A673 (cell line): ENCODE measurements at places on chromosomes 5 and 9. TPM values are rescaled to one million over a fixed set of nuclear protein-coding genes. Genes with fewer than 3 reads are reported as not detected.

- no peak overlapping the region for H3K27ac ChIP-seq
- H3K4me1 ChIP-seq, result no peaks in the 10 kb centered on the region
- no peak for DNase-seq
- no peaks in the 10 kb centered on the region for H3K36me3 ChIP-seq
- peaks cover 64% of the 10 kb centered on the region for H3K27me3 ChIP-seq
These were observed 218.4 kb upstream of the MVB12B start for GRCh38 chr9:126108240-126108639.

GRCh38 chr9:91546574-91546973, 122.9 kb upstream of the NFIL3 start:
- no peaks in the 10 kb centered on the region for H3K36me3 ChIP-seq
- no peaks in the 10 kb centered on the region for H3K27me3 ChIP-seq
- H3K27ac ChIP-seq, result no peak overlapping the region
- DNase-seq, result no peak
- H3K4me1 ChIP-seq, result no peaks in the 10 kb centered on the region
- no peak overlapping the region for H3K4me3 ChIP-seq

Gene RANBP3L
- not detected in 2 replicates for total RNA-seq

Gene LHX6
- not detected in 2 replicates for total RNA-seq

- no peaks in the 10 kb centered on the region for H3K27me3 ChIP-seq
- DNase-seq, result peak; percentile 56
- no peaks in the 10 kb centered on the region for H3K36me3 ChIP-seq
These were observed 18.7 kb downstream of the HSD17B4 start for GRCh38 chr5:119470851-119471451.

DNA sequence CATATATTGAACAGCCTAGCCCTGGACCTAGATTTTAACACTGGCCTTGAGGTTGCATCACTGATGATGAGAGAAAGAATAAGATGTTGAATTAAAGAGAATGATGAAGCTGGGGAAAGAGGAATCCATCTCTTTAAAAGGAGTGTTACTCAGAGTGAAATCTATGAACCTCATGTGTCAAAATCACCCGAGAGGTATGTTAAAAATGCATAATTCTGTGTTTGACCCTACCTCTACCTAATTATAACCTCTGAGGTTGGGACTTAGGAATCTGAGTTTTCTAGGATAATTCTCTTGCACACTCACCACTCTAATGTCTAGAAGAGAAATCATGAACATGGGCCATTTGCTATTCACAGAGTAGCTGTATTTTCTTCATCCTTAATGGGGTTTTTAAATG, 479.4 kb downstream of the ENC1 start:
- no peaks in the 10 kb centered on the region for H3K36me3 ChIP-seq
- no peak for DNase-seq
- peaks cover 42% of the 10 kb centered on the region for H3K27me3 ChIP-seq
- H3K27ac ChIP-seq, result no peak overlapping the region
- no peaks in the 10 kb centered on the region for H3K4me1 ChIP-seq

DNA sequence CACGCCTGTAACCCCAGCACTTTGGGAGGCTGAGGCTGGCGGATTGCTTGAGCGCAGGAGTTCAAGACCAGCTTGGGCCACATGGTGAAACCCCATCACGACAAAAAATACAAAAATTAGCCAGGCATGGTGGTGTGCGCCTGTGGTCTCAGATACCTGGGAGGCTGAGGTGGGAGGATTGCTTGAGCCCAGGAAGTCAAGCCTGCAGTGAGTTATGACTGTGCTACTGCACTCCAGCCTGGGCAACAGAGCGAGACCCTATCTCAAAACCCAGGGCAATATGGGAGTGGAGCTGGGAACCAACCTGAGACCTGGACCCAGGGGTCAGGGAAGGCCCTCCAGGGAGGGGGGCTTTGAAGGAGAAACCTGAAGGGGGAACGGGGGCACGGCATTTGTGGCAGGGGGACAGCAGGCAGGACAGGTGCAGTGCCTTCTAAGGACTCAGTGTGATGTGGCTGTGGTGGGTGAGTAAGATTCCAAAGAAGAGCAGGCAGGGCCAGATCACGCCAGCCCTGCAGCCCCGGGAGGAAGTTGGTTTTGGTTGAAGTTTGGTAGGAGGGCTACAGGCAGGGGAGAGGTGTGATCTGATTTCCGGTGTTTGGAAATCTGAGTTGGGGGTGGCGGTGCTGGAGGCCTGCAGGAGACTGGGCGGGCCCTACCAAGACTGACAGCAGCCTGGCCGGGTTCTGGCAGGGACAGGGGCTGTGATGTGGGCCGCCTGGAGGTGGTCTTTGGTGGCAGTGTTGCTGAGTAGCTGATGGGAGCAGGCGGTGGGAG, 46.2 kb downstream of the NTNG2 start:
- no peaks in the 10 kb centered on the region for H3K36me3 ChIP-seq
- H3K4me1 ChIP-seq, result no peaks in the 10 kb centered on the region
- no peaks in the 10 kb centered on the region for H3K27me3 ChIP-seq
- DNase-seq, result no peak
- H3K27ac ChIP-seq, result no peak overlapping the region
- H3K4me3 ChIP-seq, result no peak overlapping the region

DNA sequence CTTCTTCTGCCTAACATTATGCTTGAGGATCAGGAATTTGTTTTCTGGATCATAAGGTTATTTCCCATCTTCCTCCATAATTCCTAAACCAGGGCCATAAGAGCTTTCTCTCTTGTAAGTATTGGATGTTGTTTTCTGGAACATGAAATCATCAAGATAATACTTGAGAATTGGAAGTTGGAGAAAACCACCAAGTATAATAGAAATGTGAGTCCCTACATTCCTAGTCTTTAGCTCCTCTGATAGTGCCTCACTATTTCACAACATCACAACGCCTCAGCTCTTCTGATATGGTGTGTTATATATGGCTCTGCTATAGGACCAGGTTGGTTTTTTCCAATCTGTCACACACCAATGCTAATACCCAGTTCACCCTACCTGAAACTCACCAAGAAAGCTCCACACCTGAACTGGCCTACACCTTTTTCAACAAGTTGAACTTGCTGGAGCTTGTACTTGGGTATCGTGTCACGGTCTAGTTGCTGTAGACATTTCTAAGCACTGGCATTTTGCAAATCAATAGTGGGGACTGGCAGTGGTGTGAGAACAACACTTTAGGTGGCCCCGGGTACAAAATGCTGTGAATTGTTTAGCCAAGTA, 141.1 kb downstream of the ACTBL2 start:
- no peaks in the 10 kb centered on the region for H3K4me1 ChIP-seq
- H3K36me3 ChIP-seq, result no peaks in the 10 kb centered on the region
- no peak for DNase-seq
- H3K4me3 ChIP-seq, result no peak overlapping the region
- H3K27me3 ChIP-seq, result no peaks in the 10 kb centered on the region

DNA sequence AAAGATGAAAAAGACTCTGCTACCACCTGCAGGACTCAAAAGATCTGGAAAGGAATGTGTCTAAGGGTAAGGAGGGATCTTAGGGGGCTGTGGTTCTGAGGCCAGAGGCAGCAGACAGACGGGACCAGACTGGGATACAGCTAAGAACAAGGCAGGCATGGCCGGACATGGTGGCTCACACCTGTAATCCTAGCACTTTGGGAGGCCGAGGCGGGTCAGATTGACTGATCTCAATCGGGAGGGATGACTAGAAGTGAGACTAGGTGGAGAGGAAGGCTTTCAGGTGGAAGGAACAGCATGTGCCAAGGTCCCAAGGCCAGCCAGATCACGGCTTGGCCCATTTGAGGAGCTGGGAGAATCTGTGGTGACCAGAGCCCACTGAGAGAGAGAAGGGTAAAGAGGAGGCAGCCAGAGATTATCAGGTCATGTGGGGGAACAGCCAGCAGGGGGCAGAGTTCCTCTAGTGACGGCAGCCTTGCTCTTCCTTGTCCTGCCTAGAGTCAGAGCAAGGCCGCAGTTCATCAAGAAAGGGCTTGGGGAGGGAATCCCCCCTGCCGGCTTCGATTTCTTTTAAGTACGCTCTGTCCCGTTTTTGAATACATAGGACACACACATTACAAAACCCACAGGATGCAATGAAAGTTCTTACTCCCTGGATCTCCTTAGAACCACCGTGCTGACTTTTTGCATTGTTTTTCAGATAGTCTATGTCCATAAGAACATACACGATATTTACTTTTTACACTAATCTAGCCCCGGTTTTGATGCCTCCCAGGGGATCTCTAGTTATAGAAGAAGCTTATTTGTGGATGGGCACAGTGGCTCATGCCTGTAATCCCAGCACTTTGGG, 2.6 kb upstream of the OLFML2A start:
- H3K4me1 ChIP-seq, result peaks cover 11% of the 10 kb centered on the region
- peak; percentile 84 for DNase-seq
- no peak overlapping the region for H3K27ac ChIP-seq
- H3K4me3 ChIP-seq, result no peak overlapping the region
- no peaks in the 10 kb centered on the region for H3K27me3 ChIP-seq

DNA sequence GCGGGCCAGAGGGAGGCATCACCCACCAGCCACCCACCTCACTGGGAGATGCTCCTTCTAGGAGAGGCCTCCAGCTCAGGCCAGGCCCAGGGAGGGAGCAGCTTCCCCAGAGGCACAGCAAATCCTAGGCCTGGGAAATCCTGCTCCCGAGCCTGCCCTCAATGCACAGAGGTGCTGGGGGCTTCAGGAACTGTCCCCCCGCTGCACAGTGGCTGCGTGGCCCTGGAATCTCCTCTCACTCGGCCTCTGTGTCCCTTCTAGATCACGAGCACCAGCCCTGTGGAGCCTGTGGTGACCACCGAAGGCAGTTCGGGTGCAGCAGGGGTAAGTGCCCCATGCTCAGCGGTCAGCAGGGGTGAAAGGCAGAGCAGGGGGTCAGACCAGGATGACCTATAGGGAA, 36.4 kb upstream of the SUSD3 start:
- H3K4me1 ChIP-seq, result no peaks in the 10 kb centered on the region
- no peaks in the 10 kb centered on the region for H3K36me3 ChIP-seq
- DNase-seq, result no peak
- no peaks in the 10 kb centered on the region for H3K27me3 ChIP-seq

DNA sequence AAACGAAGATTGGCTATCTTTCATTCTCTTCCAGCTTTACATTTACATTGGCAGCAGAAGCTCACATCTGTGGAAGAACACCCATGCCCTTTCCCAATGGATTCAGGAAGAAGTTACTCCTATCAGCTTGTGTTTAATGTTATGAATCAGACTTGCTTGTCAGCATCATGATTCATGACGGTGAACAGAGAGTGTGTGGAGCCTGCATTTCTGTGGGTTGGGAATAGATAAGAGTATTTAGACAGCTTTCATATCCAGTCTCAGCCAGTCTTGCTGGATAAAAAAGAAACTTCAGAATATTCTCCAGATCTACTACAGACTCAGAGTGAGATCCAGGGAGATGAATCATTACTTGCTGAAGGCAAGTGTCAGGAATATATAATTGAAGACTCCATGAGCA, 812.9 kb upstream of the ZNF608 start:
- no peaks in the 10 kb centered on the region for H3K36me3 ChIP-seq
- H3K27ac ChIP-seq, result no peak overlapping the region
- no peaks in the 10 kb centered on the region for H3K4me1 ChIP-seq
- DNase-seq, result no peak
- peaks cover 2% of the 10 kb centered on the region for H3K27me3 ChIP-seq
- H3K4me3 ChIP-seq, result no peak overlapping the region

Gene SIGMAR1
- total RNA-seq, result 165 and 172 TPM in 2 replicates

DNA sequence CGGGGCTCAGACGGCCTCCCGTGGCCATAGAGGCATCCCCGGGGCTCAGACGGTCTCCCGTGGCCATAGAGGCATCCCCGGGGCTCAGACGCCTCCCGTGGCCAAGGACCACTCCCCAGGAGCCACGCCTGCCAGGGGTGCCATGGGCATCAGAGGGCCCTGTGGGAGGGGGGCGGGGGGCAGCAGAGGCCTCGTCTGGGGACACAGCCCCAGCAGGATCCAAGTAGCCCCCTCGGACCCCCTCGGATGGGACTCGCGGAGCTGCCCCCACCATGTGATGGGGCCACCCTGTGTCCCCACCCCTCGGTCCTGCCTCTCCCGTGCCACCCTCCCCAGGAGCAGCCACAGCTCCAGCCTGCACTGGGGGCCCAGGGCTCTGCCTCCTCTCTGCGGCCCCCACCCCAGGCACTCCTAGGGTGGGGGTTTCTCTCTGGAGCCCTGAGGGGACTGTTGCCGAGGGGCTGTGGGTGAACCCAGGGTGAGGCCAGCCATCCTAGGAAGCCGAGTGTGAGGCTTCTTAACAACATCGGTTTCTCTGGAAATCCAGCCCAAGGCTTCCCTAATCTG, 2.5 kb downstream of the ENTPD8 start:
- H3K4me3 ChIP-seq, result no peak overlapping the region
- no peaks in the 10 kb centered on the region for H3K36me3 ChIP-seq
- no peak overlapping the region for H3K27ac ChIP-seq
- no peak for DNase-seq
- H3K27me3 ChIP-seq, result no peaks in the 10 kb centered on the region

DNA sequence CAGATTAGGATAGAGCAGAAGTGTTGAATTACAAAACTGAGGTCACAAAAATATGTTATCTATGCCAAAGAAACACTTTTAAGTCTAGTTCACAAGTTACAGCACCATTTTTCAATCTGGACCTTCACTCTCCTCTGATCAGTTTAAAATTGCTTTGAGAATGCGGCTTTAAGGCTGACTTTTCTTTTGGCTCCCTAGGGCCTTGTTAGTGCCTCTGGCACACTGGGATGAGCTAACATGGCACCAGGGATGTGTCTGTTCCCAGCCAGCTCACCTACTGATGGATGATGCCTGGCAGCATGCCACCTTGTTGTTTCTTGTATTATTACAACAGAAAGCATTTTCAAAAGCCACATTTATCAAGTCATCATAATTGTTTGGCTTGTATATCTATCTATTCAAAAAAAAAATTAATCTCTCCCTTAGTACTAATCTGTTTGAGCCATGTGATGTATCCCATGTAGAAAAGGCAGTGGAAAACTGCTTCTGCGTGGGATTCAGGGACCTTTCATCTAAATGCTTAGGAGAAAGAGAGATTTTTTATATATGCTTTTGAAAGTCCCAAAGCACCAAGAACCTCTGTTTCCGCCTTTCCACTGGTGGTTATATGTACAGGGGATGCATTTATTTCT, 46.6 kb downstream of the ADAMTSL1 start:
- no peak overlapping the region for H3K4me3 ChIP-seq
- H3K27ac ChIP-seq, result no peak overlapping the region
- no peaks in the 10 kb centered on the region for H3K27me3 ChIP-seq
- no peaks in the 10 kb centered on the region for H3K36me3 ChIP-seq
- DNase-seq, result no peak

GRCh38 chr5:41985945-41986695, 61.0 kb downstream of the FBXO4 start:
- no peak for DNase-seq
- no peaks in the 10 kb centered on the region for H3K4me1 ChIP-seq
- no peaks in the 10 kb centered on the region for H3K36me3 ChIP-seq
- H3K4me3 ChIP-seq, result no peak overlapping the region

Gene TXNDC8
- not detected in 2 replicates for total RNA-seq
